Hippocampal formation (tissue), 2 donors: ENCODE measurements at places on chromosomes 4 and X.
A peak's percentile ranks its signal among the peaks of the same experiment; 100 is the strongest.

DNA sequence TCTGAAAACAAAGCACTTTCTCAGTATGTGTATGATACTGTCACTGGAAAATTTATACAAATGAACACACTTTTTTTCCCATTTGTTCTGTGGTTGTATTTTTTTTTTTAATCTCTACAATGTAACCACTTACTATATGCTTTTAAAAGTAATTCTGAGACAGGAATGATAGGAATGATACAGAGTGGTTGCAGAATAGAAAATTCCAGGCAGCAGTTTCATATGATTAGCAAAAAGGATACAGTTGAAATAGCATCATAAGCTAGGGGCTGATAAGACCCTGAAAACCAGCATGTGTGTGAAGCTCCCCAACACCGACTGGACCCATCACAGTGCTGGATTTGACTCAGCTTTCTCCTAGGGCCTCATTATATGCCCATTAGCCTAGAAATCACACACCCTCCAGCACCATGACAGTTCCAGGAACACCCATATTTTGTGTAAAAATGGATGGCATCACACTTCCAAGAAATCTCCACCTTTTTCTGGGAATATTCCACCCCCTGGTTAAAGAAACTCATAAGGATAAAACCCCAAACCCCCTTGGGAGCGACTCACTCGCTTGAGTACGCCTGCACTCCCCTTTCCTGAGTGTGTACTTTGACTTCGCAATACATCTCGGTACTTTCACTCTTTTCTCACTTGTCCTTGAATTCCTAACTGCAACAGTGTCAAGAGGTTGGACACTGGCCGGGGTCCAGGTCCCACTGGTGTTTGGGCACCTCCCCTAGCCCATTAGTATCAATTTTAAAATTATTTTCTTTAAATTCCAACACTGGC lies 77.4 kb upstream of the AGA start:
- no peak for DNase-seq

- DNase-seq = no peak
Observed at GRCh38 chr4:156255230-156256007, 301.8 kb upstream of the CTSO start.

DNA sequence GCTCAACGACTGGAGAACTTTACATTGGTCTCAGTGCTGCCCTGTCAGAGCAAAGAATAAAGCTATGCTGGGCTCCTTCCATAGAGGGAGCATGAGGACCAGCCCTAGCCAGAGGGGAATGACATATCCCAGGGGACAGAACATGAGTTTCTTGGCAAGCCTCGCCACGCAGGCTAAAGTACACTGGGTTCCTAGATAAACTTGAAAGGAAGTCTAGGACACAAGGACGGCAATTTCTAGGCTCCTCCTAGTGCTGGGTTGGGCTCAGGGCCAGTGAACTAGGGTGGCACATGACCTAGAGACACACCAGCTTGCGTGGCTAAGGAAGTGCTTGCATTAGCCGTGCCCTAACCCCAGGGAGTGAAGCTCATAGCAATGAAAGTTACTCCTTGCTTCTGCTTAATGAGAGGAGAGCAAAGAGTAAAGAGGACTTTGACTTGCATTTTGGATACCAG lies 141.0 kb downstream of the MAB21L2 start:
- DNase-seq = no peak

DNA sequence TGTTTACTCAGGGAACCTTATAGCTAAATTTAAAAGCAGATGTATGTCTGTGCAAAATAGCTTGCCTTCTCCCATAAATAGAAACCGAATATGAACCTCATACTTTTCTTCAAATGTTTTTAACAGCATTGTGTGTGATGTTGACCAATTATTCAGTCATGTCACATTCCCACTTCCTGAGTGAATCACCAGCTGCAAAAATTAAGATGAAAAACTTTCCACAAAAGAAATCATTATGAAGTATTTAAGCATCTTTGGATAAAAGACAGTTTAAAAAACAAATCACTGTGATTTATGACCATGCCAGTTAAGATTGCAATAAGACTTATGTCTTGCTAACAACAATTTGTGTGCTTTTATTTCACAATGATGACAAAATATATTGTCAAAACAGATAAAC lies 220.1 kb downstream of the PDGFC start:
- no peak for DNase-seq

DNA sequence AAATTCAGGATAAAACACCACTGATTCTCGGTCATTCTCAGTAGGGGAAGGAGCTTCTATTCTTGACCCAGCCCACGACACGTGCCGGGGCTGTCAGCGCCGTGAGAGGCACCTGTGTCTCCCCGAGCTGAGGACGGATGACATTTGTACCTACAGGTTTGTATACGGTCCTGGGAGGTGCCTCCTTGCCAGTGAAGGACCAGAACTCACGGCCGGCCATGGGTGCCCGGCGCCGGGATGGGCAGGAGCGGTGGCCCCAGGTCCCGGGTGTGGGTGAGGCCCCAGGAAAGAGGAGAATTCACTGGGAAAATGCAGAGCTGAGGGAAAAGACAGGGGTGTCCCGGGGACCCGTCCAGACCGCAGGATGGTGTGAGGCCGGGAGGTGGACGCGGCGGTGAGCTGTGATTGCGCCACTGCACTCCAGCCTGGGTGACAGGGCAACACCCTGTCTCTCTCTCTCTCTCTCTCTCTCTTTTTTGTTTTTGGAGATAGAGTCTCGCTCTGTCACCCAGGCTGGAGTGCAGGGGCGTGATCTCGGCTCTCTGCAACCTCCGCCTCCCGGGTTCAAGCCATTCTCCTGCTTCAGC lies 48.9 kb upstream of the PPP2R3B start:
- DNase-seq = no peak

GRCh38 chr4:137070614-137071013 lies 461.7 kb downstream of the PCDH18 start:
- DNase-seq = no peak

GRCh38 chr4:113452868-113453620 lies 308.5 kb downstream of the CAMK2D start:
- DNase-seq = no peak

- DNase-seq = no peak
Observed at GRCh38 chrX:79140731-79141130, 3.8 kb upstream of the GPR174 start.

GRCh38 chr4:102362922-102363432 lies 17.7 kb upstream of the SLC39A8 start:
- peak; percentile 17 for DNase-seq

DNA sequence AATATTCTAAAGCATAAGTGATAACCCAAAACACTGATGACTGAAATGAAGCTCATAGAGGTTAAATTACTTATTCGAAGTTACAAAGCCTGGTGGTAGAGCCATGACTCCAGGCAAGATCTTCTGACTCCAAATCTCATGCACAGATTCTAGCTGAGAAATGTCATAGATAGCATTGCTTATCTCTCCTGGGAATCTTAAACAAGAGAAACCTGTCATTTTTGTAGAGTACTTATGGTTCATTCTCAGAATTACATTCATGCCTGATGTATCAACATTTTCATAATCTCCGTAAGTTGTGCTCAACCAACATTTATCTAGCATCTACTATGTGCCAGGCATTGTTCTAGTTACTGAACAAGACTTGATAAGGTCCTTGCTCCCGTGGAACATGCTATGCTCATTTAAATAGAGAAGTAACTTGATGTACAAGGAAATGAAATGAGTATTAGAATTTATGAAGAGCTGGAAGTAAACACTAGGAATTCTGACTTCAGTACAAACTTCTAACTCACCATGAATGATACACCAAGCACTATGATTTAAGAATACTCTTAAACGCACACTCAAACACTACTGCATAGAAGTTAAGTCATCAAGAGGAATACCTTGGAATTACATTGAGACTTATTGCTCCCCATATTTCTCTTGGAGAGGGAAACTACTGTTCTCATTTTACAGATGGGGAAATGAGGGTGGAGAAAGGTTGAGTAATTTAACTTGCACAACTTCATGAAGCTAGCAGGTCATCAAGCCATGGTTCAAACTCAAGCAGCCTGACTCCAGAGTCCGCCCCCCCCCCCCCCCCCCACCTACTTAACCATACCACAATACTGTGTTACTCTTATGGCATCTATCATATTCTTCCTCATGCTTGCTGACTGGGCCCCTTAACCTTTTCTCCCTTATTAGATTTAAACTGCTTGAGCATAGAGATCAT lies 45.4 kb downstream of the MBNL3 start:
- no peak for DNase-seq

DNA sequence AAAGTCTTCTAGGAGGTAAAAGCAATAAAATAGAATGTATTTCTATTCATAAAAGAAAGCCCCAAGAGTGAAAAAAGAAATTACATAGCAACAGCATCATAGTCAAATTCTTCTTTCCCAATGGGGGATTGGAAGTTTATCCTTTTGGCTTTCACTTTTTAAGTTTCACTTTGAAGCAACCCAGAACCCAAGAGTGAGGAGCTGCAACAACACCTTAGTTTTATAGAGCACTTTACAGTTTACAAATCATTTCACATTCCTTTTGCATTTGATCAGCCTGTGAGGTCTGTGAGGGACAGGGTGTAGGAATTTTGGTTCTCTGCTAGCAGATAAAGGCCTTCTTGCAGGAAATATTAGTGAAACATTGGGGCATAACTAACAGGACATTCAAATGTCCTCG lies 112.0 kb upstream of the NDP start:
- DNase-seq = no peak

DNA sequence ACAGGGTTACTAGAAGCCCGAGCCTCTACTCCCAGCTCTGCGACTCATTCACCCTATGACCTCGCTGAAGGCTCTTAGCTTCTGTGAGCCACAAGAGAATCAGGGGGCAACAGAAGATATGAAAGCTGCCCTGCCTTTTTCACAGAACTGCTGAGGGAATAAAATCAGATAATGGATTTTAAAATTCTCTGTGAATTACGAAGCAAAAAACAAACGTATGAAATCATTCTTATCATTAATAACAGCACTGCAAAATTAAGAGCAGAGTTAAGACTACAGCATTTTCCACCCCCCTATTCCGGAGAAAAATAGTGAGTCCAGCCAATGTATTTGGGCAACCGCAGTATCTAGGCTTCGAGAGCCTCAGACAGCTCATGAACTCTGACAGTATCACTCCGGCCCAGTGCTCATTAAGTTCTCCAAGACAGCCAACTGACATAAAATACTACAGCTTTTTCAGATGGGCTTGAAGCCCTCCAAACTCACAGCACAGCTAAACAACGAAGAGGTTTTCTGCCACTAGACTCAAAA lies 33.4 kb downstream of the AFAP1 start:
- no peak for DNase-seq

DNA sequence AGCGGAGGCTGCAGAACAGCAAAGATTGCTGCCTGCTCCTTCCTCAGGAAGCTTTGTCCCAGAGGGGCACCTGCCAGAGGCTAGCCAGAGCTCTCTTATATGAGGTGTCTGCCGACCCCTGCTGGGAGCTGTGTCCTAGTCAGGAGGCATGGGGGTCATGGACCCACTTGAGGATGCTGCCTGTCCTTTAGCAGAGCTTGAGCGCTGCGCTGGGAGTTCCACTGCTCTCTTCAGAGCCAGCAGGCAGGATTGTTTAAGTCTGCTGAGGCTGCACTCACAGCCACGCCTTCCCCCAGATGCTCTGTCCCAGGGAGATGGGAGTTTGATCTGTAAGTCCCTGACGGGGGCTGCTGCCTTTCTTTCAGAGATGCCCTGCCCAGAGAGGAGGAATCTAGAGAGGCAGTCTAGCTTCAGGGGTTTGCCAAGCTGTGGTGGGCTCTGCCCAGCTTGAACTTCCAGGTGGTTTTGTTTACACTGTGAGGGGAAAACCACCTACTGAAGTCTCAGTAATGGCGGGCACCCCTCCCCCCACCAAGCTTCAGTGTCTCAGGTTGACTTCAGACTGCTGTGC lies 10.9 kb downstream of the DCK start:
- no peak for DNase-seq

DNA sequence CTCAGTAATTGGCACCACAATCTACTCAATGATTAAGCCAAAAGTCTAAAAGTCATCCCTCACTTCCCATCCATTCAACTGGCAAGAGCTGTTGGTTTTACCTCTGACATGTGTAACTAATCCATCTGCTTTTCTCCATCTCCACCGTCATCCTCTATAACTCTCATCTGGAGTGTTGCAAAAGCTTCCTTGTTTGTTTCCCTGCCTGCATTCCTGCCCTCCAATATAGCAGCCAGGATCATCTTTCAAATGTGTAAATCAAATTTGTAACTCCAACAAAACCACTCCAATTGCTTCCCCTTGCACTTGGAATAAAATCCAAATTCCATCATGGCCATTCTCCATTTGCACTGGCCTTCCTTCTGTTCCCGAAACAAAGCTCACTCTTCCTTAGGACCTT lies 4.3 kb upstream of the PLAC8 start:
- no peak for DNase-seq

DNA sequence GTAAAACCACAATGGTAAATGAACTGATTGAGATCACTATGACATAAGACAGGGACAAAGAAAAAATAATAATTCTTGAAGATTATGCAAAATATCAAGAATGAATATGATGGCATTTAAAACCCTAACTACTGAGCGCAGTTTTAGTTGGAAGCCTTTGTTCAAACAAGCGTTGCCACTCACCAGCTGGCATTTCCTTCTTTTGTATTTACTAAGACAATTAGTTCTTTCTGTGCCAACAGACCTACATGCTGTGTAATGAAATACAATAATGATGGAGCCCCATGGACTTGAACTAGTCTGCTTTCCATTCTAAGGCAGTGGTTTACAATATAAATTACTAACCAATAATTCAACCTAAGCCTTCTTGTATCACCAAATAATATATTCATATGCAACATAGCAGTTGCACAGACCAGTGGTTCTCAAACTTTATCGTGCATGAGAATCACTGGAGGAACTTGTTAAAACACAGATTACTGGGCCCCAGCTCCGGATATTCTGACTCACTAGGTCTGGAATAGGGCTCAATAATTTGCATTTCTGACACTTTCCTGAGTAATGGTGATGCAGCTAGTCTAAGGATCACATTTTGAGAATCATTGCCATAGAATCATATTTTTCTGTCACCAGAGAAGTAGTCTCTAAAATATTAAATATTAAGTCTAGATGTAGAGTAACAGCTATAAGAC lies 196.4 kb upstream of the MAGEB18 start:
- no peak for DNase-seq

- no peak for DNase-seq
Observed at GRCh38 chr4:80360900-80361299, 25.4 kb downstream of the CFAP299 start.

DNA sequence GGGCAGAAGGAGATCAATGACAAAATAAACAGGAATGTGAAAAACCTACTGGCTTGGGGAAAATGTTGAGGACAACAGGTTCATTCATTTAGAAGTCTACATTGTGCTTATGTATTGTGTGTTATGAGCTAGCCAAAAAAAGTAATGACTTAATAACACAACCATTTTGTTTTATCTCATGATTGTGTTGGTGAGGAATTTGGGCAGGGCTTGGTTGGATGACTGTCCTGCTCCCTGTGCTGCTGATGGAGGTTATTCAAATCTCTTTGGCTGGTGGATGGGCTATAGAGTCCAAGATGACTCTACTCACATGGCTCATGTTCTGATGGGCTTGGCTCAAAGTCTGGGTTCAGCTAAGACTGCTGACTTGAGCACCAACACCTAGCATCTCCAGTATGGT lies 116.3 kb downstream of the HS3ST1 start:
- no peak for DNase-seq

GRCh38 chr4:36392024-36392423 lies 110.6 kb downstream of the DTHD1 start:
- no peak for DNase-seq

GRCh38 chrX:101759000-101759399 lies 99.3 kb upstream of the ARMCX2 start:
- peak; percentile 14 for DNase-seq
